ENCODE measurements at places on chromosomes 4 and X. TPM values are rescaled to one million over a fixed set of nuclear protein-coding genes. Genes with fewer than 3 reads are reported as not detected.

DNA sequence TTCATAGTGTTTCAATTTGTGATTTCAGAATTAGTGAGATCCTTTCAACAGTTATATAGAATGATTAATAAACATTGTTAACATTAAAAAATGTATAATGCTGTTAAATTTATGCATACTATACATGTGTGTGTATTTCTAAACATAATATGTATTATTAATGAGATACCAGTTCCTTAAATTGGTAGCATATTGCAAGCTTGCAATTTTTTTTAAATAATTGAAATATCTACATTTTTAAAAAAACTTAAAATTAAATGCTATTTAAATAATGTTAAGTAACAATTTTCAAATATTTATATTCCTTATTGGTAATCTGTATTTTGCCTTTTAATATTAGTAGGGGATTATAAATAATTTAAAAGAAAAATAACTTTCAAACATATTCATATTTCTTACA, 1479.5 kb upstream of the PCDH7 start:
- no peak for DNase-seq

DNA sequence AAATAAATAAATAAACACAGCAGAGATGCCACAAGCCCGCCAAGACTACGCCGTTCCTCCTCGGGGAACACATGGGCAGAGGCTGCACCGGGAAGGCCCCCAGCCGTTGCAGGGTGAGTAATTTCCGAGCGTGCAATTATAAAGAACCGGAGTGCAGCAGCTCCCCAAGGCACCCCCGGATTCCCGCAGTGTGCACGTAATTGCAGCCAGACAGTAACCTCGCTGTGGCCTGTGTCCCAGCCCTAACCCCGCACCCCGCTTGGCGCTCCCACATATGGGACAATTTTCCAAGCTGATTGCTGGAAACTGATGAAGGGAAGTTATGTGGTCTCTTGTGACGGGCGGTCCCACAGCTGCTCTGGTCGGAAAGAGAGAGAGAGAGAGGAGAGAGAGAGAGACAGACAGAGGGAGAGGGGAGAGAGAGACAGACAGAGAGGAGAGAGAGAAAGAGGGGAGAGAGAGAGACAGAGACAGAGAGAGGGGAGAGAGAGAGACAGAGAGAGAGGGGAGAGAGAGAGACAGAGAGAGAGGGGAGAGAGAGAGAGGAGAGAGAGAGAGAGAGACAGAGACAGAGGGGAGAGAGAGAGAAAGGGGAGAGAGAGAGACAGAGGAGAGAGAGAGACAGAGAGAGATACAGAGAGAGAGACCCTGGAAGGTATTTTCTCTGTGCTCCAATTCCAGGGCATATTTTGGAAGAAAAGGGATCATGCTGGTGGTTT, 275.4 kb downstream of the SHOX start:
- DNase-seq, result no peak

- no peak for DNase-seq
Observed at GRCh38 chr4:63728480-63729177, 680.6 kb downstream of the TECRL start.

- peak; percentile 71 for DNase-seq
Observed at GRCh38 chr4:145909281-145909715, 29.3 kb downstream of the ZNF827 start.

- no peak for DNase-seq
Observed at GRCh38 chrX:12115377-12115776, 22.9 kb upstream of the FRMPD4 start.

DNA sequence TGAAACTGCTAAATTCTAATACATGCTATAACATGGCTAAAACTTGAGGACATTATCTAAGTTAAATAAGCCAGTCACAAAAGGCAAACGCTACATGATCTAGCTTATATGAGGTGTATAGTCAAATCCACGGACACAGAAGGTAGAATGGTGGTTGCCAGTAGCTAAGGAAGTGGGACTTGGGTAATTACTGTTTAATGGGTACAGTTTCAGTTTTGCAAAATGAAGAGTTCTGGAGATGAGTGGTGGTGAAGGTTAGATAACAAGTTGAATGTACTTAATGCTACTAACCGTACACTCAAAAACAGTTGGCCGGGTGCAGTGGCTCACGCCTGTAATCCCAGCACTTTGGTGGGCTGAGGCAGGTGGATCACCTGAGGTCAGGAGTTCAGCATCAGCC, 644.5 kb upstream of the DIPK2B start:
- no peak for DNase-seq

GRCh38 chr4:109321232-109321631, 18.8 kb upstream of the COL25A1 start:
- DNase-seq, result no peak

DNA sequence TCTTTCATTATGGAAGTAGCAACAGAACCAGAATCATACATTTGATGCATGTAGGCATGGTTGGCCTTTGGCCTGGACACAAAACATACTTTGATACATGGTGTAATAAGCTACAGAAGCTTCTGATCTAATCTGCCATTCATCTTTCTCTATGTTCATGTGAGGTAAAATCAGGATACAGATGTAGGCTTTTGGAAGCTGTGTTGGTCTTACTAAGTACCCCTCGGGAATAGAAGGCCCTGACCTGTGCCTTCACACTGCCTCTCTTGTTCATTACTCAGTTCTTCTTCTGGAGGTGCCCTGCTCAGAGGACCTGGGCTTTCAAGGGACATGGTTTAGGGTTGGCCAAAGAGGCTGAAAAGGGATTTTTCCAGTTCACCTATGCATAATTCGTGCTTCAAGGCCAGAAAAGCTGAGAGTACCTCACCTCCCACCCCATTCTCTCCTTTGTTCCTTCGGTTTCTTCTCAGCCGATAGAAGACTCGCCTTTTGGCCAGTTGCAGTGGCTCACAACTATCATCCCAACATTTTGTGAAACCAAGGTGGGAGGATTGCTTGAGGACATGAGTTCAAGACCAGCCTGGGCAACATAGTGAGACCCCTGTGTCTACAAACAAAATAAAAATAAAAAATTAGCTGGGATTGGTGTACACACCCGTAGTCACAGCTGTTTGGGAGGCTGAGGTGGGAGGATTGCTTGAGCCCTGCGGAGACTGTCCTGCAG, 25.9 kb downstream of the SNX25 start:
- DNase-seq, result no peak

GRCh38 chr4:52015366-52015765, 4.8 kb downstream of the LRRC66 start:
- DNase-seq, result no peak

NDST4 gene
- total RNA-seq, result not detected

DNA sequence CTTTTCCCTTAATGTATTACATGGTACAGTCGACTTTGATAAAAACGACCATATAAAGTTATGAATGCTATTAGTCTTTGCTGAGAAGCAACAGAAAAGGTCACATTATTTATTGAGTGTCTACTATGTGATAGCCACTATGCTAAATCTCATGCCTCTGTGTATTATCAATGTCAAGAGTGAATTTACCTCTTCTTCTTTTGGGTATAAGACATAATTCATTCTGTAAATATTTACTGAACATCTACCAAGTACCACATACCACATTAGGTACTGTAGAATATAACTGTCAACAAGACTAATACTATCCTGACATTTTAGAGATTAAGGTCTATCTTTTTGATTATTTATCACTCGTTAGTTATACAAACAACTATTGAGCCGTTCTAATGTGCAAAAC, 268.7 kb upstream of the FTHL17 start:
- DNase-seq, result no peak

SPIN4 gene
- 6.6 TPM for total RNA-seq

ODAPH gene
- not detected for total RNA-seq
